ENCODE measurements at places on chromosomes 6 and 20.
A peak's percentile ranks its signal among the peaks of the same experiment; 100 is the strongest.

- no peaks in the 10 kb centered on the region for H3K36me3 ChIP-seq
- H3K27ac ChIP-seq: no peak overlapping the region
- no peaks in the 10 kb centered on the region for H3K27me3 ChIP-seq
- no peak overlapping the region for H3K4me3 ChIP-seq
- no peaks in the 10 kb centered on the region for H3K4me1 ChIP-seq
Observed at GRCh38 chr6:14513496-14514393, 396.2 kb downstream of the CD83 start.

GRCh38 chr20:46031014-46031569, 2.1 kb downstream of the SLC12A5 start:
- no peaks in the 10 kb centered on the region for H3K4me1 ChIP-seq
- DNase-seq: no peak
- H3K27ac ChIP-seq: no peak overlapping the region
- H3K27me3 ChIP-seq: peaks cover 24% of the 10 kb centered on the region
- no peak overlapping the region for H3K4me3 ChIP-seq
- H3K36me3 ChIP-seq: no peaks in the 10 kb centered on the region

- peak overlapping the region; percentile 42 for H3K27ac ChIP-seq
- H3K4me1 ChIP-seq: no peaks in the 10 kb centered on the region
- H3K27me3 ChIP-seq: no peaks in the 10 kb centered on the region
- H3K36me3 ChIP-seq: no peaks in the 10 kb centered on the region
- DNase-seq: peak; percentile 24
- no peak overlapping the region for H3K4me3 ChIP-seq
Observed at GRCh38 chr6:113645576-113645970, 211.6 kb upstream of the MARCKS start.

DNA sequence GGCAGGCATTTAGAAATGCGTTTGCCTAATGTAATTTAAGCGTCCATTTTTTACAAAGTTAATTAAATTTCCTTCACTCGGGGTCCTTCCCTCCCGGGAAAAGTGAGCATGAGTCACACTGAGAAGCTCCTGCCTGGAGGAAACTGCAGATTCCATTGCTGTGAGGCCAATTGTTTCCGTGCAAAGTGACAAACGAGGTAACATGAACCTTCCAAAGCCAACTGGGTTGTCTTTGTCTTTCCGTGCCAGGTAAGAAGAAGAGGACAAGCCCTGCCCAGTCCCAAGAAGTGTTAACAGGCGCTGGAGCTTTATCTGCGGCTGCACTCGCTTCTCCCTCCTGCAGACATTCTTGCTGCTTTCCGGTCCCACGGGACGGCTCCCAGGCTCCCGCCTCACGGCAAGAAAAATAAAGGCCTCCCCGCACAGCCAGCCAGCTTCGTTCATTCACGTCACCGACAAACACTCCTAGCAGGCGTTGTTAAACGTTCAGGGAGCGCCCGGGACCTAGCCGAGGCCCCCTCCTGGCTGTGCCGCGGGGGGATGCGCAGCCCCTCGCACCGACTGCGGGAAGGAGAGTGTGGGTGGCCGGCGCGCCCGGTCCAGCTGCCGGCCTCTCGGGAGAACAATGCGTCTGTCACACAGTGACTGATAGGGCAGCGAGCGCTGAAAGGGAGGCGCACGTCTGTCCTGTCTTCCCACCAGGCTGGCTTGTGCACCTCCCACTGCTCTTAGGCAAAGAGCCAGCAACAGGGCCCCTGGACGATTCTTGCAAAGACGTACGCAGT, 61.5 kb upstream of the HDDC2 start:
- peak overlapping the region; percentile 48 for H3K27ac ChIP-seq
- DNase-seq: peak; percentile 35
- H3K4me3 ChIP-seq: peak overlapping the region; percentile 33
- no peaks in the 10 kb centered on the region for H3K4me1 ChIP-seq

DNA sequence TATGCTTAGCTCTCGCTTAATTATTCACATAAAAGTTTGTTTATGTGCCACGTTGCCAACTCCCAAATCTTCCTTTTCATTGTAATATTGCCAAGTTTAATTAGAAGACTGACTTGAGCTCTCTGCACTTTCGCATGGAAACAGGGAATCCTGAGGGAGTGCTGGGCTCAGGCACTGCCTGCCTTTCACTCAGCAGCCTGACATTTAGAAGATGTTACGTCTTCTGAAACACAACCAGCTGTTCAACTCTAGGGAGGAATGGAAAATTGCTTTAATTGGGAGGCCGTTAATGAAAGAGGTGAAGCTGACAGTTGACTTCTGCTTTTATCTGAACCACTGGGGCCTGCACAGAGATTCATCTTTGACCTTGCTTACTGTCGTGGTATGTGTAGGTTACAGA, 77.4 kb upstream of the MTHFD1L start:
- no peaks in the 10 kb centered on the region for H3K27me3 ChIP-seq
- no peak for DNase-seq
- no peaks in the 10 kb centered on the region for H3K36me3 ChIP-seq
- no peak overlapping the region for H3K27ac ChIP-seq
- no peak overlapping the region for H3K4me3 ChIP-seq

GRCh38 chr6:122696079-122696478, 83.4 kb upstream of the FABP7 start:
- no peak for DNase-seq
- H3K4me1 ChIP-seq: no peaks in the 10 kb centered on the region
- no peak overlapping the region for H3K27ac ChIP-seq
